ENCODE measurements at places on chromosomes 1 and 21.

DNA sequence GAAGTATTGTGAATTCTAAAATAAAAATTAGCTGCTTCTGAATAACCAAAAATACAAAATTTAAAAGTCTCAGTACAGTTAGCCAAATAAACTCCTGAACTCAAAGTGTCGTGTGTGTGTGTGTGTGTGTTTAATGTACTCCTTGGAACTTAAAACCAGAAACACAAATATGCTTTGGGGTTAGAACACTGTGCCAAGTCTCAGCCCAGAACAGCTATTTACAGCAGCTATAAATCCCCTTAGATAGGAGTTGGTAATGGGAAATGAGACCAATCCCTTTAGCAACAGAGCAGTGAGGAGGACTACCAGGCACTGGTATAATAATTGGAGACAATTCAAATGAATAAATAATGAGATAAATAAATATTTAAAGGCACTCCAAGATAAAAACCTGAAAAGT, 83.1 kb downstream of the PATJ start:
- no peak for DNase-seq

- no peak for DNase-seq
These were observed 65.4 kb downstream of the PATJ start for GRCh38 chr1:61807606-61808140.

- no peak for DNase-seq
These were observed 5.9 kb downstream of the CAMK1G start for GRCh38 chr1:209589440-209589839.

DNA sequence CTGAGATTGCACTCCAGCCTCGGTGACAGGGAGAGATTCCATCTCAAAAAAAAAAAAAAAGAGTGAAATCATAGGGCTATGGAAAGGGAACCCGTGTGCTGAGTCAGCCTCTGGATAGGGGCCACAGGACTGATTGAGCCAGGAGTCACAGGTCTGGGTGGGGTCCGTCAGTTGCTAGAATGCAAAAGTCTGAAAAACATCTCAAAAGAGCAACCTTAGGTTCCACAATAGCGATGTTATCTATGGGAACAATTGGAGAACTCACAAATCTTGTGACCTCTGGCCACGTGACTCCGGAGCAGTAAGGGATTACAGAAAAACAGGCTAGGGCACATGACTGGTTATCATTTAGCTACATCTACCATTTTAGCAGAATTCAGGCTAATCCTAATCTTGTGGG, 32.8 kb upstream of the GREM2 start:
- no peak for DNase-seq

GRCh38 chr1:30314591-30314990, 408.8 kb downstream of the MATN1 start:
- no peak for DNase-seq

DNA sequence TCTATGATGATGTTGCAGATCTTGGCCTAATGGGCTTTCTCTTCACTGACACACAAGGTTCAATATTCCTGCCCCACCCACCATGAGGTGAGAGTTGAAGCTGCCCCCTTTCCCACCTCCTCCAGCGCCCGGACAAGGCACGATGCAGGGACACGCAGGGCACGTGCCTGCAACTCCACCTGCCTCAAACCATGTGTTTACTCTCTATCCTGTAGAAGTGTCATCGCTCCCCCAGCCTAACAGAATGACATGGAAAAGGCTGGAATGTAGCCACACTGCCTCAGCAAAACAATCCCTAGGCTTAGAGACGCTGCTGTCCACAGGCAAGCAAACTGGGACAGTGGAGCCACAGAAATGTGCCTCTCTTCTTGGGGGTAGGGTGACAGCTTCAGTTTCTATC, 92.9 kb upstream of the SOD1 start:
- DNase-seq = no peak

- no peak for DNase-seq
These were observed 230.4 kb downstream of the PDE4B start for GRCh38 chr1:66022904-66023620.

DNA sequence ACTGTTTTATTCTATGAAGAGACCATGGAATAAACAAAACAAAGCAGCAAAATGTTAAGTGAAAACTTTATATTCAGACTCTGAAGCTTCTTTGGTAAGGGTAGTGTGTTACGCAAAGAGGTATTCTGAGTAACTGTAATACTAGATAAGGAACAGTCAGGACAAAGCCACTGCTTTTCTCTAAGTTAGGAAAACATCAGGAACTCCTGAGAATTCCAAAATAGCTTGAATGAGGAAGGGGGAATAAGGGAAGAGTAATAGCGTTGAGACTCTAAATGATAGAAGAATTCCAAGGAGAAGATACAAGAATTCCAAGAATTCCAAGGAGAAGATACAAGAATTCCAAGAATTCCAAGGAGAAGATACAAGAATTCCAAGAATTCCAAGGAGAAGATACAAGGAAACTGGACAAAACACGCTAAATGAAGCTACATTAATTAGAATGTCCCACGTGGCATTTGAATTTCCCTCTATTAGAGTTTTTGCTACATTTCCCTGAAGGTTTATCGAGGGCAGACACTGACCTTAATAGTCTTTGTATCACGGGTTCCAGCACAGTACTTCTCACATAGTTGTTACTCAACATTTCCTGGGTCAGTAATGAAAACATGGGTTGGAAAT, 71.5 kb downstream of the SMYD3 start:
- DNase-seq = no peak

DNA sequence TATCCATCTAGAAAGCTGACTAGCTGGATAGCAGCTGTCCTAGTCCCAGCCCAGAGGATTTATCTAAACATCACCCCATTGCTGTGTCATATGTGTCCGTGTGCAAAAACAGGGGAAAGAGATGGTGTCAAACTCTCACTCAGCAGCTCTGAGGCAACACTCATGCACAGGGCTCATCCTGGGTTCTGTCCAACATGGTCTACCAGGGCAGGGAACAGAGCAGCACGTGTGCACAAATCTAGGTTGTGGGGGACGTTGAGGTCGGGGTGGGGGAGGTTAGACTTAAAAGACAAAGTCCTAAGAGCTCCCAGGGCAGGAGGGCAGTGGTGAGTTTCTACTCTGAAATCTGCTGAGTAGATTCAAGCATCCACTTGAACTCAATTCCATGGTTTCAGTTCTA, 16.2 kb downstream of the PI4KB start:
- DNase-seq = no peak

GRCh38 chr1:114505148-114505561, 5.8 kb downstream of the TRIM33 start:
- DNase-seq = no peak

GRCh38 chr1:164320790-164321731, 237.9 kb upstream of the PBX1 start:
- no peak for DNase-seq

DNA sequence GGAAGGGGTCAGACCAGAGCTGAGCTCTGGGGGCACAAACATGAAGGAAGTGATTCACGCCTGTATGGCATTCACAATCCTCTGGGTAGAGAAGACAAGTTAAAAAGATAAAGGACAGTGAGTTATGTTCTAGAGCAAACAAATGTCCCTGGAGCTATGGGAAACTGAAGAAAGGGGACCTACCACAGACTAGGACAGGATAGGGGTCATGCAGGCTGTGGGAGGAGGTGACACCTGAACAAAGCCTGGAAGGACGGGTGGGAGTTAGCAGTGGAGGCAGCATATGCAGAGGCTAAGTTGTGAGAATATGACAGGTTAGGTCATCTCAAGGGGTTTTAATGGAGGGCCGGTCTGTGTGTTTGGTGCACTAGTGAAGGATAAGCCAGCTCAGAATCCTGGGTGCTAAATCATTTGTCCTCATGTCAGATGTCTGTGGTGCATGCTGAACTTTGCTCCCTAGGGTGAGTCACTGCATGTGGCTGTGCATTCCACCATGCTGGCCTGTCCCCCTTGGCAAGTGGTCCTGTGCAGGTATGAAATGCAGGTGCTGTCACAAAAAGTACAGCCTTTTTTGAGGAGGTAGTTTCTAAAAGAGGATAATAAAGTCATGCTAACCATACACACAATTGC, 28.5 kb downstream of the TNN start:
- no peak for DNase-seq

- no peak for DNase-seq
These were observed 247.3 kb downstream of the SIPA1L2 start for GRCh38 chr1:232382671-232383070.

- DNase-seq = no peak
These were observed 488 bp downstream of the DBT start for GRCh38 chr1:100249155-100249536.

DNA sequence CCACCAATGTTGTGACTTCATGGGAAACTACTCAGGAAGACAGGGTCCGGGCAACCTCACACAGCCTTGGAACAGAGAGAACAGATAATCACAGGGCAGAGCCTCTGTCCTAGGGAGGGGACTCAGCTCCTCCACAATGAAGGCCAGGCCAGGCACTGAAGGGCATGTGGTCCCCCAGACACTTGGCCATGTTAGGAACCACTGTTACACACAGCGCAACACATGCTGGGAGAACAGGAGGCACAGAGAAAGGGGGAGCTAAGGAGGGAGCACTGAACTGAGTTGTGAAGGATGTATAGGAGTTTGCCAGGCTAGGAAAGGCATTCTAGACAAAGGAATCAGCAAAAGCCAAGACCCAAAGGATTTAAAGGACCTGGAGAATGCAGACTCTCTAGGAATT, 127.6 kb downstream of the DMRTB1 start:
- DNase-seq = no peak

DNA sequence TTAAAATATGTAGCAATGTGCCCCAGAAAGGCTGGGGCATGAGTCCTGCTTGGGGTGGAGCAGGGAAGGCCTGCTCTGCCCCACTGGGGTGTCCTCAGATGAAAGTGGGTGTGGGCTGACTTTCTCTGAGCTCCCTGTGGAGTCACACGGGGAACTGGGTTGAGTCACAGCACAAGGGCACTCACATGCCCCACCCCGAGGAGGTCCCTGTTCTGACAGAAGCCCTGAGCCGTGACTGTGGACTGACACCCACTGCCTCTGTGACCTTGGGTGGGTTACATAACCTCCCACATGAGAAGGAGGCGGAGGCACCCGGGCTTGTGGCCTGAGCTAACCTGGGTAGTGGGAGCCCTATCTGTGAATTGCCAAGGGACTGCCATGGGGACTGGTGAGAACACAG, 52.5 kb upstream of the TINAGL1 start:
- no peak for DNase-seq

- no peak for DNase-seq
These were observed 261.0 kb downstream of the RHOU start for GRCh38 chr1:228996281-228996680.

DNA sequence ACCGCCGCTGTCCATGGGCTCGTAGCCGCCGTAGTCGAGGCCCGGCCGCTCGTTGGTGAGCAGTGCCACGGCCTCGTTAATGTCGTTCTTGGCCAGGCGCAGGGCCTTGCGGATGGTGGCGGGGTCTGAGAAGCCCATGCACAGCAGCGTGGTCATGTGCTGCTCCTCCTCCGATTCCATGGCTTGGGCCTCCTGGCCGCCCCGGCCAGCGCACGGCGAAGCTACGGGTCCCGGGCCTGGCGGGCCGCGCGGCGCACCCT, 300 bp downstream of the USP24 start:
- DNase-seq = no peak

DNA sequence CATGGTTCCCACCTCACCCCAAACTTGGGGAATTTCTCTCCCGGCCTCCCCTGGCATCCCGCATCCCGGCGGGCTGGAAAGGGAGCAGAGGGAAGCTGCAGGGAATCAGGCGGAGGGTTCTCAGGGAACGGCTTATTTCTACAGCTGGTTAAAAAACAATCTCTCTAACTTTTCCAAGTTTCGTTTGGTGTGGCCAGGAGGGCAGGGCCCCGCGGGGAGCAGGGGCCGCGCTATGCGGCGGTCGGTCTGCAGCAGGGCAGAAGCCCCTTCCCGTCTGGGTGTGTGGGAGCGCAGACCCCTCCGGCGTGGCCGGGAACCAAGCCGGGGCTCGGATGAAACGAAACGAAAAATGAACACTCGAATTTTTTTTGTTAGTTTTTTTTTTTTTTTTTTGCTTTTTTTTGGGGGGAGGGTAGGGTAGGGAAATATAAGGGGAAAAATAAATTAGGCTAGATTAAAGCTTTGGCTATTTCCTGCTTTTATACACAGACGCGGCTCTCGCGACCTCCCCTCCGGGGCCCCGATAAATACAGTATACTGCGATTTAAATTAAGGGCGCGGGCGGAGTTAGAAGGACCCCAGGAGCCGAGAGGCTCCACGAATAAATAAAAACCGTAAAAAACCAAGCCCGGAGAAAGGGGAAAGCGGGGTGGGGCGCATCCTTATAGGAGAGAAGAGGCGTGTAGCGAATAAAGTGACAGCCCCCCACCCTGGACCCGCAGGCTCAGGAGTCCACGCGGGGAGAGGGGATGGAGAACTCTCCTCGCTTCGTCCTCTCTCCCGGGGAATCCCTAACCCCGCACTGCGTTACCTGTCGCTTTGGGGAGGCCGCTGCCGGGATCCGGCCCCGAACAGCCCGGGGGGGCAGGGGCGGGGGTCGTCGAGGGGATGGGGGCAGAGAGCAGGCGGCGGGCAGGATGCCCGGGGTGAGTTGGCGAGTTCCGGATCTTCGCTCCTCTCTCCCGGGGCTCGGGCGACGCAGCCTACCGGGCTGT, 2.1 kb downstream of the POU3F1 start:
- DNase-seq = no peak

DNA sequence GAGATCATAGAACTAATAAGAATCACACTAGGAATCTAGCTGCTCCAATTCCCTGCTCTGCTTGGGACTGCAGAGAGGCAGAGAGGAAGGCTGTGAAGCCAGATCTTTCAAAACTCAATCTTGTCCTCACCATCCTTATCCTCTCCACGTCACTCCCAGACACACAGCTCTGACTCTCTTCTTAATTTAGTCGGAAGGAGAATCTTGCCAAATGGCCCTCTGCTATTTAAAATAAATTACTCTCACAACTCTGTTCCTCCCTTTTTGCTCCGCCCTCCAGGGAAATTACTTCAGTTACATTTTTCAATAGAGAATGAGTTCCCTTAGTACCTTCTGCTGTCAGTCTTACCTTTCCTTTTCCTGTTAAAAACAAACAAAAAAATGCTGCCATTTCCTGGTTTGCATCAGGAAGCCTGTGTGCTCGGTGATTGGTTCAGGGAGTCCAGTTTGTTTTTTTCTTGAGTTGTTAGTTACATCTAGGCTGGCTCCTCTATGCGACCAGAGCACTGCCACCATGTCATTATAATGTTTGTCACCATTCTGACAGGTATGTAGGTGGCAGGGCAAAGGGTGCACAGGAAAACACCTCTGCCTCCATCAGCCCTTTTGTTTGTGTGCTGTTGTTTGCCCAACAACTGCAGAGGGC, 80.1 kb downstream of the FCRL5 start:
- no peak for DNase-seq

GRCh38 chr1:164794356-164794755, 235.4 kb downstream of the PBX1 start:
- no peak for DNase-seq

- no peak for DNase-seq
These were observed 24.2 kb downstream of the GNG4 start for GRCh38 chr1:235625340-235625739.

- DNase-seq = no peak
These were observed 4.4 kb downstream of the NTPCR start for GRCh38 chr1:232954594-232955365.

GRCh38 chr1:208600456-208601190, 356.4 kb upstream of the PLXNA2 start:
- DNase-seq = no peak

- no peak for DNase-seq
These were observed 246.4 kb upstream of the HOOK1 start for GRCh38 chr1:59568158-59568935.

Measured in NCI-H1930 (cell line).